T-helper 2 cell (primary cell): ENCODE measurements at places on chromosomes 5 and 9.

DNA sequence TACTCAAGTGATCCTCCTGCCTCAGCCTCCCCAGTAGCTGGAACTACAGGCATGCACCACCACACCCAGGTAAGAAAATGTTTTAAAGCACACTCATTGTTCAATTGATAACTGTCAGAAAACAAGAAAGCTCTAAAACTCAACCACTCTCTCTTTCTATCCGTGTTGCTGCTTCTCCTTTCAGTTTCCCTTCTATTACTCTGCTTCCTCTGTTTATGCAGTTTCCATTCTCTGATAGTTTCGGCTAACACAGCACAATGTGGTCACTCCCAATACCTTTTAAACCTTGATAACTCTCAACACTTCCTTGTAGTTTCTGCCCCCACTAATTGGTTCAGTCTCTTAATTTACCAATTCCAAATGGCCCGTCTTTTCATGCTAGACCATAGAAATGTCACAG, 59.2 kb upstream of the NR4A3 start:
- no peak for DNase-seq

DNA sequence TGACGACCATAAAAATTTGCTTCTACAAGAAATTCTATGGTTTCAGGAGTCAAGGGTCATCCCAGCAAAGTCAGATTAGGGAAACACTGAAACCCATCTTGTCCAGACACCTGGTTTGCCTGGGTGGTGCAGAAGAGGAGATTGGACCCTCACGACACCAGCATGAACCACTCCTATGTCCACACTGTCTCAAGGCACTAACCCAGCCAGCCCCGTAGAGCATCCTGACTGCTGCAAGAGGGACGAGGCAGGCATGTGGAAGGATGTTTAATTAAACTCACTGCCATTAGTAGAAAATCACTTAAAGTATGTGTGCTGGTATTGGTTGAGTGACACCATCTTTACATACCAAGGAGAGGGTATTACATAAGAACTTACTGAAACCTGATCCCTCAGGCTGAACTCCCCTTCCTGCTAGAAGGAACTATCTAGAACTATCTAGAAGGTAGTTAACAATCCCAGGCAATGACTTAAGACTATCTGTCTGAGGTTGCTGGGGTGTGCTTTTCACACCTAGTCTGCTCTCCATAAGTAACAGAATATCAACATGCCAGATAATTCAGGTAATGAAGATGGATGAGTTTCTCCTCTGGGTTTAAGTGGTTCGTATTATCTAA, 93.6 kb downstream of the SEMA6A start:
- DNase-seq: no peak

GRCh38 chr9:74281674-74282073, 215.5 kb upstream of the RORB start:
- DNase-seq: no peak

- DNase-seq: no peak
These were observed 37.0 kb upstream of the RPS23 start for GRCh38 chr5:82314964-82315758.

GRCh38 chr9:114112778-114113584, 13.9 kb upstream of the KIF12 start:
- DNase-seq: no peak

GRCh38 chr9:111400564-111400898, 70.5 kb upstream of the OR2K2 start:
- DNase-seq: no peak

DNA sequence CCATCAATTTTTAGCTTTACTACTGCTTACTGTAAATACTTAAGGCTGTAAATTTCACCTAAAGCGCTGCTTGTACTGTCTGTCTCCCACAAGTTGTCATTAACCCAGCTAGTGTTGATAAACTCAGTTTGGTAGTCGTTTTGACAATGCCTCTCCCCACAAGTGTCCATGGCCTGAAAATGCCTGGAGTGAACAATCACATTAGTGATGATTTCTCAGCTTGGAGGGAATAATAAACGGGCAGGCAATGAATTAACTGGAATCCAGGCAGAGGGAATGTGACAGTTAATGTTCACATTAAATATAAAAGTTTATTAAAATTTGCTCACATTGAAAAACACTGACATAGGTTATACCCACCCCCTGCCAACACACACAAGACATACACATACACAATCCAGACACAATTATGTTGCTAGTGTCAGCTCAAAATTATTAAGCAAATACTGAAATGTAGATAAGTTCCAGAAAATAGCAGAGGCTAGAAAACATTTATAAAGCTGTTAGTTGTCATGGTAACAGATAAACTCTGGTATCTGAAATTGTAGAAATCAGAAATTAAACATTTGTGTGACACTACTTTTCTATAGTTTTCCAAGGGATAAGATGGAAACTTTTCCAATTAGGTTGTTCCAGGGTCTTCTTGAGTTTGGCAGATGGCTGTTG, 341.9 kb downstream of the DIRAS2 start:
- no peak for DNase-seq

DNA sequence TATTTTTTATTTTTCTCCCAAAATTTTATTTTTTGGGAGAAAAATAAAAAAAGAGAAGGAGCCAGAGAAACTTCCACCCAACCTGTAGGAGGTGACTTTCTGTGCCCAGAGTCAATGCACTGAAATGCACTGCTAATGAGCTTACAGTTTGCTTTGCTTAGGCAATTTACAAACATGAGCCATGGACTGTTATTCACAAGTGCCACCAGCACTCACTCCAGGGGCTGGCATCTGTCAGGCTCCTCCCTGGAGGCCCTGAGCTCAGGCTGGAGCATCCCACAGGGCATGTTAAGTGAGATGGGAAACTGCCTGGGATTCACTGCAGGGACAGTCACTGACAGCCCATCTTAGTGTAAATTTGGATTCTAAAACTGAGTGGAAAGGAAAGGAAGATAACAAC, 74.9 kb downstream of the FANCC start:
- DNase-seq: no peak

- no peak for DNase-seq
These were observed 16.0 kb downstream of the TRMO start for GRCh38 chr9:97906236-97906831.

- no peak for DNase-seq
These were observed 67.6 kb downstream of the DPYSL3 start for GRCh38 chr5:147442224-147442623.

GRCh38 chr9:77956555-77956954, 75.1 kb downstream of the GNAQ start:
- no peak for DNase-seq

DNA sequence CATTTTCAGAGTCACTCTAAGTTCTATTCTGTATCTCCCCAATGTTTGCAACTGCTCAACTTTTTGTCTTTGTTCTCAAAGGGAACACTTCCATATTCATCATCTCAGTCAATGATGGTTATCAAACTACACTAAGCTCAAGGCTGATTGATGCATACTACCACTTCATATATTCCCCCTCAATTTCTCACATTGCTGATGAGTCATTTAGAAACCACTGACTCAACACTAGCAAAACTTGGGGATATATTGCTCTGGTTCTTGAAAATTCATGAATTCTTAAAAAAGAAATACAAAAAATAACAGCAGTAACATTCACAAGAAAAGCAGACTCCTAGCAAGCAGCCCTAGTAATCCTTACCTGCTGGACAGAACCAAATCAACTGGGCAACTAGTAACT, 52.2 kb downstream of the ABHD17B start:
- peak; percentile 92 for DNase-seq

DNA sequence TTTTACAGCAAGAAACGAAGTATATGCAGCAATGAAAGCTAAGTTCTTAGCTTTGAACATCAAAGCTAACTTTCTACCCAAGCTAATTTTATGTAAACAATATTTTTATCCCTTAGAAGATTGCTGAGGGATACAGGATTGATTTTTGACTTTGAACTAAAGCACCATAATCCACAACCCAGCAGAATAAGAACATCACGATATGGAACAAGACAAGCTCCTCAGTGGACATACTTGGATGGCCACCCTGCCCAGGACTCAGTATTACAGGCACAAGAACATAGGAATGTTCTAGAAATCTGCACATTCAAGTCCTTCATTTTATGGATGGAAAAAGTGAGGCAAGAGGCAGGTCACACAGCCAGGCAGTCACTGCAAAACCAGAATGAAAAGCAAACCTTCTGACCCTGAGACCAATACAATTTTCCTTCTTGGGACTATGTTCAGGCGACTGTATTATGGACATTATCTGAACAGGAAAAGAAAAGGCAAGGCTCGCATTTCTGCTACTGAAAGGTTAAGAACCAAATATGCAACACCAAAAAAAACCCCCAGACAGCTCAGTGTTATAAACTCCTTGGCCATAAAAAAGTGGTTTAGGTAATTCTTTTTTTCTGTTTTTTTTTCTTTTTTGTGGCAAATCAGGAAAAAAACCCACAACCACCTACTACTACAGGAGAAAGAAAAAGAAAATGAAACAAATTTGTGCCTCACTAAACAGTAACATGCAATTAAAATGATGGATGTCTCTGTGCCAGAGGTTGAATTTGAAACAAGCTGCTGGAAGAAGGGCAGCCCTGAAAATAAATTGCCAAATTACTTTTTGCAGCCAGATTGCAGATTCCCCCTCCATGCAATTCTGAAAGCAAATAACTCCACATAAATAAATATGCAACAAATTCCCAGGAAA, 25.4 kb downstream of the EPB41L4B start:
- no peak for DNase-seq

GRCh38 chr5:112594095-112594850, 143.4 kb upstream of the APC start:
- no peak for DNase-seq

DNA sequence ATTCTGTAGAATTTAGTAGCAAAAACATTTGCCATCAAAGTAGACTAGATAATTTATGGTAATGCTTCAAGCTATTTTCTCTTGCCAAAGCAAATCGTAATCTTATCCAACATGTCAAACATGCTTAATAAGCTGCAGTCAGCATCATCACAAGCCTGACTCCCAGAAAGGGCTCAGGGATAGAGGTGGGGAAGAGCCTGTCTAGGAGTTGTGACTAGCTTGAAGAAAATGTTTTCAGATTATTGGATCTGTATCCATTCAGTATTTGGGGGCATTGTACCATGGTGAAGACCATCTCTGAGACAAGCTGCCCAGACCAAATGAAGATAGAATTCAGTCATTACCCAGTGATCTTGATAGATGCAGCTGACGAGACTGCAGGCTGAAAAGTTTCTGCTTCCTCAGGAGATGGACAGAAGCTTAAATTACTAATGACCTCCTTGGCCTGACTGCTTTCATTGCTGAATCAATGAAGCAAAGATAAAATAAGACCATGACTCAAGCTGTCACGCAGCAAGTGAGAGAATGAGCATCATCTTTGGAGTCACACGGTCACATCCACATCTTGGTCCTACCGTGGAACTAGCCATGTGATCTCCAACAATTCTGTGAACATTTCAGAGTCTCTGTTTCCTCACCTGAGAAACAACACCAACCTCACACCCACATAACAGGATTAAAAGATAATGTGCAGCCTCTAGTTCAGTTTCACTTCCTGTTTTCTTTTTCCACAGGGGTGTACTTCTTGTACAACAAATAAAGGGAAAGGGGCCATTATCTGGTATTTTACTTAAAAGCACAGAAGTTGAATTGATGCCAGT, 9.4 kb downstream of the ERAP2 start:
- peak; percentile 59 for DNase-seq

DNA sequence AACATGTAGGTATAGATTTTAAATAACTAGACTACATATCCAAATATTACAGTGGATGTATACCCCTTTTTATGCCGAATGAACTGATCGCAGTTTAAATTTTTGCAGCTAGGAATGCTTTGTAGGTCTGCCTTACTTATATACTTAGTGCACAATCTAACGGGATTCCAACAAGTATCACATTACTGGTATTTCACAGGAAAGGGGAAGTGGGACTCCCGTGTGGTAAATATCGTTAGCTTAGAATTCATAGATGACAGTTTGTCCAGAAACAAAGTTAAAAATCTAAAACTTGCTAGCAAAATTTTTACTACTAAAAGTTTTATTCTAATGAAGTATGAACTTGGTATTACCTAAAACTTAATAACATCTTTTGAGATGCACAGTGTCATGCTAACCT, 193.5 kb upstream of the TLX3 start:
- DNase-seq: no peak

- DNase-seq: no peak
These were observed 13.7 kb downstream of the IL31RA start for GRCh38 chr5:55864606-55865541.

GRCh38 chr9:25716220-25716872, 38.1 kb upstream of the TUSC1 start:
- DNase-seq: no peak

DNA sequence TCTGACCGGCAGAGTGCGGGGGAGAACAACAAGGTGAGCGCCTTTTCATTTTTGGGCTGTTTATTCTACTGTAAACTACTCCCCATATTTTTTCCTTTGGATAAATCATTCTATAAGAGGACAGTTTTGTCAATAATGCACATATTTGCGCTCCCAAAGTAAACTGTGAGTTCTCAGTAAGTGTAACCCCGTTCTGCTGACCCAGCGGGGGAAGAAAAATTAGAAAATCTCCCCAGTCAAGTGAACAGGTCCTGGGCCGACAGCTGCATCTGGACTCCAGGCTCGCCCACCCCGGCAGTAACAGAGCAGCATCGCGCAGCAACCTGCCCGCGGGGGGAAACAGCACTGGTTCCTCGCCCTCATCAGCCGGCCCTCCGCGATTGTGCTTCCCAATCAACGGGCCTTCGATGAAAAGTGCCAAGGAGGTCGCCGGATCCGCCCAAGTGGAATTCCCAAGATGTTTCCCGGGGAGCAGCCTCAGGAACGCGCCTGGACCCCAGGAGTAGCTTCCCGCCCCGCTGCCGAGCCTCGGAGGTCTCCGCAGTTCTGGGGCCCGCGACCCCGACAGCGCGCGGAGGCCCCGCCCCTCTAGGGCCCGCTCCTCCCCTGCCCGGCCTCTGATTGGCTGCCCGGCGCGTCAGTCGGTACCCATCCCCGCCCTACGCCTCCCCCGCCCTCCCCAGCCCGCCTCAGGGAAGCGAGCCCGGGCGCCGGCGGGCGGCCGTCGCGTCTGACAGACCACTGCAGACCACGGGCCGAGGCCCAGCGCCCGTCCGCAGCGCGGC, at the start of gene OTULINL:
Gene OTULINL, plus strand, starts transcription at position 687 of the 785 bp plus-strand sequence. CDS start 103 bp downstream, outside the sequence.
- peak; percentile 81 for DNase-seq

GRCh38 chr5:110956280-110956912, 115.1 kb upstream of the TSLP start:
- DNase-seq: no peak

GRCh38 chr9:131008909-131009618, at the start of gene LAMC3:
LAMC3 (plus strand) TSS chr9:131009174; CDS start chr9:131009215, 41 bp downstream.
- no peak for DNase-seq

DNA sequence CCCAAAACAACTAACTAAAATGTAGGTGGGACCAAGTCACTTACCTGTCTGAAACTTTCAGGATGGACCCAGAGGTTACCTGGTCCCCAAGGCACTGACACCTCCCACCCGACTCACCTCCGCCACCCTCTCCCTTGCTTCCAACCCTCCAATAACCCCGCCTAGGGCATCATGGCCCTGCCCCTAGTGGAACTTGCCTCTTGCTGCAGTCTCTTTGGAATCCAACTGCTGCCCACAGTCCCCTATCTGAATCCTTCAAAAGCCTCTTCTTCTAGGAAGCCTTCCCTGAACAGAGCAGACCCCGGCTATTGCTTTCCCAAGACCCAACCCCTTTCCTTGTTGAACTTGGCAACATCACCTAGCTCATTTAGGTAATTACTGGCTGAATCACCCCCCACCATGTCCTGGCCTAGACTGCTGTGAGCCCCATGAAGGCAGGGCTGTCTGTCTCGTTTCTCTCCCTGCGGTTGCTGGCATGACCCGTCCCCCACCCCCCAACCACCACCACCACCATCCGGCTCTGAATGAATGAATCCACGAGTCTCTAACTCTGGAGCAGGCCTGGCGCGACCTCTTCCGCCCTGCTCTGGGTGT, 9.4 kb downstream of the CRB2 start:
- no peak for DNase-seq

- DNase-seq: no peak
These were observed 354.6 kb downstream of the BNC2 start for GRCh38 chr9:16515879-16516301.
